Motor neuron (in vitro differentiated cells): ENCODE measurements at places on chromosomes 4 and X. TPM values are rescaled to one million over a fixed set of nuclear protein-coding genes. Genes with fewer than 3 reads are reported as not detected.

TMPRSS11F gene
- total RNA-seq = 0.09 TPM in 1 of 2 replicates, not detected in the other

ADH1C gene
- total RNA-seq = 1.00 and 1.3 TPM in 2 replicates

FLNA gene
- 369 and 495 TPM in 2 replicates for total RNA-seq

KCND1 gene
- 0.48 and 1.5 TPM in 2 replicates for total RNA-seq

TLR10 gene
- 0.15 TPM in 1 of 2 replicates, not detected in the other for total RNA-seq

OPRPN gene
- 0.57 TPM in 1 of 2 replicates, not detected in the other for total RNA-seq

SRPK3 gene
- 0.51 and 0.75 TPM in 2 replicates for total RNA-seq

SCRG1 gene
- total RNA-seq = 3.1 and 3.4 TPM in 2 replicates

F8A2 gene
- not detected in 2 replicates for total RNA-seq

ADAM29 gene
- total RNA-seq = 0.13 and 0.18 TPM in 2 replicates

FMR1NB gene
- total RNA-seq = not detected in 2 replicates

FGF13 gene
- total RNA-seq = 64.5 and 68.0 TPM in 2 replicates

GPR82 gene
- 0.93 and 1.9 TPM in 2 replicates for total RNA-seq

ASB12 gene
- total RNA-seq = not detected in 2 replicates

PCDH10 gene
- total RNA-seq = 18.1 and 20.8 TPM in 2 replicates

CT47B1 gene
- total RNA-seq = not detected in 2 replicates

SLC25A14 gene
- total RNA-seq = 24.0 and 28.2 TPM in 2 replicates

FRMD7 gene
- total RNA-seq = 0.30 and 0.36 TPM in 2 replicates

CLNK gene
- total RNA-seq = 0.46 TPM in 1 of 2 replicates, not detected in the other

CTAG1A gene
- not detected in 2 replicates for total RNA-seq

PDCL2 gene
- total RNA-seq = 0.49 TPM in 1 of 2 replicates, not detected in the other

DUSP9 gene
- total RNA-seq = 0.75 and 0.81 TPM in 2 replicates

CYSLTR1 gene
- total RNA-seq = 0.19 and 0.38 TPM in 2 replicates

SLC39A8 gene
- 1.2 and 1.4 TPM in 2 replicates for total RNA-seq

TASL gene
- total RNA-seq = 0.19 TPM in 1 of 2 replicates, not detected in the other

SLC26A1 gene
- 2.9 and 3.5 TPM in 2 replicates for total RNA-seq

CCDC158 gene
- total RNA-seq = 0.05 and 0.18 TPM in 2 replicates

GRIA3 gene
- 9.5 and 11.3 TPM in 2 replicates for total RNA-seq

ZNF630 gene
- 0.29 and 0.67 TPM in 2 replicates for total RNA-seq

C4orf50 gene
- total RNA-seq = 0.33 and 0.63 TPM in 2 replicates

FOXO4 gene
- 4.7 and 6.1 TPM in 2 replicates for total RNA-seq

OSTC gene
- total RNA-seq = 241 and 274 TPM in 2 replicates

SLC30A9 gene
- total RNA-seq = 57.1 and 62.0 TPM in 2 replicates

NLRP2B gene
- 0.19 and 0.24 TPM in 2 replicates for total RNA-seq

ZIC3 gene
- 0.10 and 0.23 TPM in 2 replicates for total RNA-seq

ITGB1BP2 gene
- 1.3 and 1.9 TPM in 2 replicates for total RNA-seq

RAB9B gene
- 7.1 and 7.6 TPM in 2 replicates for total RNA-seq
